ENCODE measurements at places on chromosomes 12 and 14.

DNA sequence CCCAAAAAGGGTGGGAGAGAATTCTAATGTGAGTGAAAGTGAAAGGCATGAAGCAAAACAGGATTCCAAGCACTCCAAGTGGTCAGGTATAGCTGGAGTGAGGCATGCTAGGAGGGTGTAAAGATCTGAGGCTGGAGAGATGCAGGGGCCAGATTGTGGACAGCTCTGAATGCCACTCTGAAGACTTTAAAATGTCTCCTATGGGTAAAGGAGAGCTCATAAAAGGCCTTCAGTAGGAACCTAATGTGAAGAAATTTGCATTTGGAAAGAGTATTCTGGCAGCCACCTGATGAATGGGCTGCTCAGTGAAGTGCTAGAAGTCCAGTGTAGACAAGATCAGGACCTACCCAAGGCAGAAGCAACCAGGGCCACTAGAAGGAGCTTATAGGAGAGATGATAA is 68.9 kb downstream of the DNAI7 start:
- DNase-seq = no peak

- DNase-seq = no peak
Observed at GRCh38 chr14:90986510-90986909, 73.9 kb downstream of the RPS6KA5 start.

- DNase-seq = no peak
Observed at GRCh38 chr12:69348162-69348938, at the start of gene LYZ. Gene LYZ (plus strand): TSS chr12:69348381. CDS start chr12:69348409, 28 bp downstream.

GRCh38 chr14:62905566-62905965 is 139.7 kb downstream of the KCNH5 start:
- no peak for DNase-seq

GRCh38 chr12:1828856-1829255 is 8.5 kb downstream of the LRTM2 start:
- no peak for DNase-seq

- DNase-seq = no peak
Observed at GRCh38 chr14:93121030-93121834, 5.5 kb upstream of the ITPK1 start.

DNA sequence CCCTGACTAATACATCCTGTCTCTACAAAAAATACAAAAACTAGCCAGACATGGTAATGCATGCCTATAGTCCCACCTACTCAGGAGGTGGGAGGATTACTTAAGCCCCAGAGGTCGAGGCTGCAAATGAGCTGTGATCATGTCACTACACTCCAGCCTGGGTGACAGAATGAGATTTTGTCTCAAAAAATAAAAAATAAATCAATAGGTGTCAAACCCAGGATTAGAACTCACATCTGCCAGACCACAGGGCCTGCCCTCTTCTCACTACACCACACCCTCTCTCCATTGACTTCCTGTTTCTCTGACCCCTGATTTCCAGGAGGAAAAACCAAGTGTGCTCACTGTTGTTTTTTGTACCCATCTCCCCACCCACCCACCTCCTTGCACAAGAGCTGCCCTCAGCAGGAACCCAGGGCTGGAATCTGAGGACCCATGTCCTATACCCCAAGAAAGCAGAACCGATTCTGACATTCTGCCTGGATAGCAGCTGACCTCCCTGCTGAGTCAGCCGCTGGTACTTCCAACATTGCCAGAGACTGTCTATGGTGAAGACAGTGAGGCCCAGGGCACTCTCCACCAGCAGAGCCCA is 6.2 kb downstream of the CMKLR1 start:
- no peak for DNase-seq

DNA sequence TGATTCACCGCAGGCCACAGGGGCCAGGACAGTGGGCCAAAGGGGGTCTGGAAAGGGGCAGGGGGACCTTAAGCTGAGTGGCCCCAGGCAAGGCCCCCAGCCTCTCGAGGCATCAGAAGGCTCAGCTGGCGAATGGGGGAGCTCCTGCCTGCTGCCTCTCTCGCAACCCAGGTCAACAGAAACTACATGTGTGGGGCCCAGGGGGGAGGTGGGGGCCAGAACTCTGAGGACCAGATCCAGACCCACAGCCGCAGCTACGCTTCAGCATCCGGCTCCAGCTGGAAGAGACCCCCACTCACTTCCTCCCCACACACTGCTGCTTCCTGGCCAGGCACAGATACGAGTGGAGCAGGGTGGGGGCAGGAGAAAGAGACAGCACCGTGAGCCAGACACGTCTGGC is 46.5 kb downstream of the NCOR2 start:
- no peak for DNase-seq

Data from activated T-cell treated with anti-CD3 and anti-CD28 coated beads for 48 hours (primary cell).